ENCODE measurements at places on chromosomes 2 and 18.
A peak's percentile ranks its signal among the peaks of the same experiment; 100 is the strongest.

GRCh38 chr2:15920696-15921095 lies 19.7 kb upstream of the MYCN start:
- no peak for DNase-seq

- DNase-seq: no peak
These were observed 16.9 kb downstream of the EML6 start for GRCh38 chr2:54740333-54740732.

GRCh38 chr2:150319658-150320555 lies 167.6 kb downstream of the RND3 start:
- no peak for DNase-seq

GRCh38 chr2:46985512-46985911 lies 69.9 kb upstream of the MCFD2 start:
- DNase-seq: peak; percentile 53

- DNase-seq: no peak
These were observed 240.7 kb upstream of the FAM98A start for GRCh38 chr2:33839791-33840190.

DNA sequence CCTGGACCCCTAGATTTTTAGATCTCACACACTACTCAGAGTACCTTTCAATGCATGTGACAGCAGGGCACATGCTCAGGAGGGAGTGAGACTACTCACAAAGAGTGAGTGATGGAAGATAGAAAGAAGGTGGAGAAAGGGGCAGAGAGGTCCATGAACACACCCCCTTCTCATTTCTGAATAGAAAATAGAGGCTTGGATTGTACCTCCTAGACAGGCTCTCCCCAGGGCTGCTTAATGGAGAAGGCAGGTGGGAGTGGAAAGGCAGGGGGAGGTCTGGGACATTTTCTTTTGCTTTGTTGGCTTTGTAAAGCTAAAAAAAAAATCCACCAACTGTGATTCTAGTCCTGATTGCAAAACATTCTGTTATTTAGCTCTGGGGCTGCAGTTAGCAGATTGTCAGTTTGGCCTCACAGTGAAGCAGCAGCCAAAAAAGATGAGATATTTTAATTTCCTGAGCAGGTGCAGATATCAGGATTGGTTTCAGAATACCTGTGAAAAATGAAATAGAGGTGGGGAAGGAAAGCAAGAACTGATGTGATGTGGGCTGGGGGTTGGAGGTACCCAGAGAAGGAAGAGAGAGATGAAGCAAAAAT lies 119.3 kb upstream of the GYPC start:
- no peak for DNase-seq
